CD8-positive, alpha-beta memory T cell (primary cell): ENCODE measurements at places on chromosomes 1 and 21.

- no peaks in the 10 kb centered on the region for H3K27me3 ChIP-seq
- no peaks in the 10 kb centered on the region for H3K36me3 ChIP-seq
- no peak for DNase-seq
- no peaks in the 10 kb centered on the region for H3K4me1 ChIP-seq
- no peak overlapping the region for H3K4me3 ChIP-seq
Observed at GRCh38 chr1:4787551-4787950, 133.1 kb downstream of the AJAP1 start.

DNA sequence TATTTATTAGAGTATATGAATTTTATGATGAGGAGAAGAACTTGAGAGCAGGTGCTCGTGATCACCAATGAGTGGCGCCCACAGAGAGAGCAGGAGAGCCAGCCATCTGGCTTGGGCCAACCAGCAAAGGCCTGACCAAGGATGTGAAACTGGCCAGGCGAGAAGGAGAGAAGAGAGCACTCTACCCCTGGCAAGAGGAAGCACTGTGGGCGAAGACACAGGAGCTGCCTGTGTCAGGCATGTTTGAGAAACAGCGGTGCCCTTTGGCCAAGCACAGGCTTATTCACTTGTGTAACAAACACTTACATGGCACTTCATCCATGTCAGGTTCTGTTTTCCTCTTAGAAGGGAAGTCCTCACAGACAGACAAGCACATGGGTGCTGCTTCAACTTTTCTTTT is 4.2 kb upstream of the SIPA1L2 start:
- DNase-seq = no peak
- H3K27ac ChIP-seq = no peak overlapping the region
- no peaks in the 10 kb centered on the region for H3K36me3 ChIP-seq

DNA sequence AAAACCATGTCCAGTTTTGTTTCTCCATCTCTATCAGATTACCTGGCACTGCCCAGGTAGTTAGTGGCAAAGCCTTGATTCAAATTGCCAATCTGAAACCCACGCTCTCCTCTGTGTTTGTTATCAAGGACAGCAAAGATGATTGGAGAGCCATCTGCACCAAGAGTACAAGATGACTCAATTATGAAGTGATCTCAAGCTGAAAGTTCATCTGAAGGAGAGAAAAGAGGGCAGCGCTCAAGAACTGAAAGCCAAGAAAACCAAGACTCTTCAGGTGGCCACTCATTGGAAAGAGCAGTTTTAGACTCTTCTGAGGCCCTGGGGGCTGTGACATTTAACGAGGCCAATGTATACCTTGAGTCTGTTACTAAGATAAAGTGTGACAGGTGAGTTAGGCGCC is 13.8 kb downstream of the RXRG start:
- DNase-seq = no peak
- no peak overlapping the region for H3K4me3 ChIP-seq
- no peak overlapping the region for H3K27ac ChIP-seq
- no peaks in the 10 kb centered on the region for H3K36me3 ChIP-seq
- H3K4me1 ChIP-seq = no peaks in the 10 kb centered on the region

- H3K4me3 ChIP-seq = no peak overlapping the region
- no peaks in the 10 kb centered on the region for H3K36me3 ChIP-seq
- H3K27me3 ChIP-seq = no peaks in the 10 kb centered on the region
- DNase-seq = no peak
- no peak overlapping the region for H3K27ac ChIP-seq
Observed at GRCh38 chr1:230102472-230102871, 35.4 kb downstream of the GALNT2 start.

GRCh38 chr21:43331962-43332828 is 94.7 kb downstream of the SIK1 start:
- H3K4me1 ChIP-seq = no peaks in the 10 kb centered on the region
- H3K27me3 ChIP-seq = peaks cover 3% of the 10 kb centered on the region
- DNase-seq = no peak
- no peaks in the 10 kb centered on the region for H3K36me3 ChIP-seq
- no peak overlapping the region for H3K4me3 ChIP-seq

GRCh38 chr1:17550729-17551584 is 11.5 kb downstream of the ARHGEF10L start:
- DNase-seq = no peak
- H3K36me3 ChIP-seq = no peaks in the 10 kb centered on the region
- no peaks in the 10 kb centered on the region for H3K4me1 ChIP-seq
- no peak overlapping the region for H3K4me3 ChIP-seq
- no peaks in the 10 kb centered on the region for H3K27me3 ChIP-seq

DNA sequence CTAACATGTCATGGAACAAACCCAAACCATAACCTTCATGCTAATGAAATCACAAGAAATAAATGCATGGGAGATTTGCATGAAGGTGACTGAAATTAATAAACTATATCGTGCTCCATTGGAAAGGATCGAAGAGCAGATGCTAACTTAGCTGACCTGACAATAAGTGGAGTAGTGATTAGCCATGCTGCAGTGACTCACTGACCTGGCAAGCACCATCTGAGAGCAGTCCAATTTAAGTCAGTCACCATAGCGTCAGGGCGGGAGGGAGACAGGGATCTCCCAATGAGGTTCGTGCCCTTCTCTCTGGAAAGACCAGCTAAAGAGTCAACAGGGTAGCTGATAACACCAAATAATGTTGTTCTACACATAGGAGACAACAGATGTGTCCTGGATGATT is 21.5 kb downstream of the OLIG2 start:
- H3K4me3 ChIP-seq = no peak overlapping the region
- no peaks in the 10 kb centered on the region for H3K36me3 ChIP-seq
- H3K27me3 ChIP-seq = peaks cover 4% of the 10 kb centered on the region
- H3K27ac ChIP-seq = no peak overlapping the region
- no peaks in the 10 kb centered on the region for H3K4me1 ChIP-seq
- no peak for DNase-seq

- DNase-seq = no peak
- H3K4me3 ChIP-seq = no peak overlapping the region
- H3K27ac ChIP-seq = no peak overlapping the region
- no peaks in the 10 kb centered on the region for H3K27me3 ChIP-seq
- no peaks in the 10 kb centered on the region for H3K4me1 ChIP-seq
Observed at GRCh38 chr1:34380526-34381124, 203.9 kb downstream of the C1orf94 start.

GRCh38 chr1:34441259-34442069 is 264.8 kb downstream of the C1orf94 start:
- no peak overlapping the region for H3K4me3 ChIP-seq
- H3K36me3 ChIP-seq = no peaks in the 10 kb centered on the region
- no peaks in the 10 kb centered on the region for H3K4me1 ChIP-seq
- peaks cover 3% of the 10 kb centered on the region for H3K27me3 ChIP-seq
- H3K27ac ChIP-seq = no peak overlapping the region

DNA sequence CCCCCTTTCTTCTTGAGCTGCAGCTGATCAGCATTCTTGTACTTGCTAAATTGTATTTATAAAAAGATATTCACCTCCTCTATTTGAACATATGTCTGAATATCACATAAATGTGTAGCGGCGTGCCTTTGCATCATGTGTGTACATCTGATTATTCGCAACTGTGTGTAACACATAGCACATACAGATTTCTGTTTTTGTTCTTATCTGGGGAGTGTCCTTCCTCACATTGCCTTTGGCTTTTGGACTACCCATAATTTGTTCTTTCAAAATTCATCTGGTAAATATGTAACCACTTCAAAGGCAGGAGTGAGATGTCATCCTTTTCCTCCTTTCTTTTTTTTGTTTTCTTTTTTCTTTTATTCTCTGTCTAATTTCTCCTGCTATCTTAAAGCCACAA is 113.6 kb downstream of the PBX1 start:
- no peak for DNase-seq
- no peaks in the 10 kb centered on the region for H3K27me3 ChIP-seq
- H3K27ac ChIP-seq = no peak overlapping the region
- H3K4me1 ChIP-seq = no peaks in the 10 kb centered on the region
- no peaks in the 10 kb centered on the region for H3K36me3 ChIP-seq
- H3K4me3 ChIP-seq = no peak overlapping the region

DNA sequence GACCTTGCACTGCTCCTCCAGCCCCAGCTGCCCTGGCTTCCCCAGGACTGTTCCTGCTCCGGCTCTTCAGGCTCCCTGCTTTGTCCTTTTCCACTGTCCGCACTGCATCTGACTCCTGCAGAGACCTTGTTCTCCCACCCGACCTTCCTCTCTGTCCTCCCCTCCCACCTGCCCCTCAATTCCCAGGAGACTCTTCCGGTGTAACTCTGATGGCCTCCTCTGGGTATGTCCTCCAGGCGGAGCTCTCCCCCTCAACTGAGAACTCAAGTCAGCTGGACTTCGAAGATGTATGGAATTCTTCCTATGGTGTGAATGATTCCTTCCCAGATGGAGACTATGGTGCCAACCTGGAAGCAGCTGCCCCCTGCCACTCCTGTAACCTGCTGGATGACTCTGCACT is 550 bp downstream of the ACKR1 start:
- no peaks in the 10 kb centered on the region for H3K27me3 ChIP-seq
- no peaks in the 10 kb centered on the region for H3K4me1 ChIP-seq
- no peak overlapping the region for H3K4me3 ChIP-seq
- H3K36me3 ChIP-seq = no peaks in the 10 kb centered on the region
